Body of pancreas (tissue), 4 donors: ENCODE measurements at places on chromosomes 6 and 20. TPM values are rescaled to one million over a fixed set of nuclear protein-coding genes. Genes with fewer than 3 reads are reported as not detected.

GGT7 gene
- total RNA-seq, result 22.7 TPM

- no peak for DNase-seq
- H3K4me3 ChIP-seq, result no peak overlapping the region
- no peaks in the 10 kb centered on the region for H3K27me3 ChIP-seq
- H3K36me3 ChIP-seq, result peaks cover 11% of the 10 kb centered on the region
Measured at GRCh38 chr6:107877968-107878367, 53.9 kb upstream of the SCML4 start.

GSTA1 gene
- 33.2 TPM for total RNA-seq

- H3K4me3 ChIP-seq, result no peak overlapping the region
- no peaks in the 10 kb centered on the region for H3K4me1 ChIP-seq
- no peaks in the 10 kb centered on the region for H3K27me3 ChIP-seq
- no peak for DNase-seq
- no peak overlapping the region for H3K27ac ChIP-seq
- H3K36me3 ChIP-seq, result no peaks in the 10 kb centered on the region
Measured at GRCh38 chr6:22392711-22393110, 95.9 kb upstream of the PRL start.

GRCh38 chr20:38119446-38119845, 45.6 kb downstream of the TGM2 start:
- H3K4me1 ChIP-seq, result peaks cover 10% of the 10 kb centered on the region
- no peak overlapping the region for H3K4me3 ChIP-seq
- no peak overlapping the region for H3K27ac ChIP-seq
- no peak for DNase-seq
- H3K36me3 ChIP-seq, result no peaks in the 10 kb centered on the region
- H3K27me3 ChIP-seq, result no peaks in the 10 kb centered on the region

GRCh38 chr20:24321973-24322372, 147.5 kb upstream of the SYNDIG1 start:
- H3K4me1 ChIP-seq, result no peaks in the 10 kb centered on the region
- no peak for DNase-seq
- no peak overlapping the region for H3K27ac ChIP-seq
- H3K4me3 ChIP-seq, result no peak overlapping the region
- no peaks in the 10 kb centered on the region for H3K36me3 ChIP-seq

DNA sequence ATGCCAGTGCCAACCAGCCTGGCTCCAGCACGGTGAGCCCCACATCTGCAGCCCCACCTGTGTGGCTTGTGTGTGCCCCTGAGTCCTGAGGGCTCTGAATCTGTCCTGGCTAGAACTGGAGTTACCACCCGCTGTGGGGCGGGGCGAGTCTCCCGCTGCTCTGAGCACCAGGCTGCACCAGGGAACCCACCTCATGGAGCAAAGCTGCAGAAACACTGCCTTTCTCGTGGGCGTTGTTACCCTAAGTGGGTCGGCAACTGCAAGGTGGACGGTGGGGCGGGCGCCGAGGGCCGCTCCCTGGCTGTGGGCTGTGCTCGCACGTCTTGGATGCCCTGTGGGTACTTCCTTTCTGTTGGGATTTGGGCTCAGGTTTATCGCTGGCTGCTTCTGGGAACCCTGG, 12.7 kb upstream of the ZBTB46 start:
- no peaks in the 10 kb centered on the region for H3K36me3 ChIP-seq
- no peak overlapping the region for H3K27ac ChIP-seq
- DNase-seq, result no peak
- H3K4me3 ChIP-seq, result no peak overlapping the region
- peaks cover 7% of the 10 kb centered on the region for H3K4me1 ChIP-seq

- no peaks in the 10 kb centered on the region for H3K27me3 ChIP-seq
- no peak overlapping the region for H3K4me3 ChIP-seq
- no peaks in the 10 kb centered on the region for H3K4me1 ChIP-seq
- DNase-seq, result no peak
- H3K36me3 ChIP-seq, result no peaks in the 10 kb centered on the region
Measured at GRCh38 chr20:19840111-19840710, 82.2 kb downstream of the RIN2 start.

TREML1 gene
- total RNA-seq, result not detected

GRCh38 chr6:144879436-144879835, 594.3 kb downstream of the UTRN start:
- no peak overlapping the region for H3K27ac ChIP-seq
- H3K4me1 ChIP-seq, result no peaks in the 10 kb centered on the region
- no peak overlapping the region for H3K4me3 ChIP-seq

DNA sequence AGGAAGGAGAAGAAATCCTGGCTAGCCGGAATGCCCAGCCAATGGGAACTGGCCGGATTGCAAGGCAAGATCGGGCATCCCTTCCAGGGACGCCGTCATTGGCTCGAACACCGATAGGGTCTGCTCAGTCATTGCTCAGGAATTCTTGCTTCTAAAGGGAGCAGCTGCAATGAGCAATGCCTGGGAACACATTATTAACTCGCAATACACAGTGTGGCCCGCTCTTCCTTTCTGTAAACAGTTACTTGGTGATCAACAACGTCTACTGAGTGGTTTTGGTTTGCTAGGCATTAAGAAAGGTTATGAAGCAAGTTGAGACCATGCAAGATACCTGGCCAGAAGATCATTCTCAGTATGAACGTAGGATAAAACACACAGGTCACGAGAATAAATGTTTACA, 165.4 kb upstream of the CITED2 start:
- no peak overlapping the region for H3K4me3 ChIP-seq
- peak; percentile 71 for DNase-seq
- no peaks in the 10 kb centered on the region for H3K27me3 ChIP-seq
- peaks cover 52% of the 10 kb centered on the region for H3K4me1 ChIP-seq
- peak overlapping the region; percentile 73 for H3K27ac ChIP-seq

PKHD1 gene
- 53.4 TPM for total RNA-seq

- H3K27ac ChIP-seq, result peak overlapping the region; percentile 0
- H3K36me3 ChIP-seq, result no peaks in the 10 kb centered on the region
- H3K4me1 ChIP-seq, result peaks cover 14% of the 10 kb centered on the region
- no peaks in the 10 kb centered on the region for H3K27me3 ChIP-seq
- H3K4me3 ChIP-seq, result no peak overlapping the region
Measured at GRCh38 chr6:38676236-38676973, 26.5 kb downstream of the GLO1 start.

DNA sequence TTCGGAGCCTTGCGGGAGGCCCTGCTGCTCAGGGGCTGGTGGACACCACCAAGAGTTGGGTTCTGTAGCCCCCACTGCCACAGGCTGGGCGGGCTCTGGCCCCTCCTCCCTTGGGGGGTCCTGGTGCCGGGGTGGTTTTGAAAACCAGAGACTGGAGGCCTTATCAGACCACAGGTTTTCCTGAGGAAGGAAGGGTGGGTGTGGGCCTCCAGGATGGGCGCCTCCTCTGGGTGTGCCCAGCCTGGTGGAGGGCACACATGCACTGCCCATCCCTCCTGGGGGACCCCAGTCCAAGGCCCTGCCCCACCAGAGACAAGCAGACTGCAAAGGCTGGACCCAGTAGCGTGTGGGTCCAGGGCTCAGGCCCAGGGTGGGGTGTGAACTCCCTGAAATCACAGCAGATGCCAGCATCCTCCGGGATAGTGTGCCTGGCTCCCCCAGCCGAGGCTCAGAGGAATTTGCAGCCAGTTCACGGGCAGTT, 13.5 kb upstream of the ZBTB46 start:
- no peak overlapping the region for H3K27ac ChIP-seq
- no peaks in the 10 kb centered on the region for H3K36me3 ChIP-seq
- DNase-seq, result no peak
- no peak overlapping the region for H3K4me3 ChIP-seq
- H3K4me1 ChIP-seq, result peaks cover 7% of the 10 kb centered on the region
- H3K27me3 ChIP-seq, result no peaks in the 10 kb centered on the region

DNA sequence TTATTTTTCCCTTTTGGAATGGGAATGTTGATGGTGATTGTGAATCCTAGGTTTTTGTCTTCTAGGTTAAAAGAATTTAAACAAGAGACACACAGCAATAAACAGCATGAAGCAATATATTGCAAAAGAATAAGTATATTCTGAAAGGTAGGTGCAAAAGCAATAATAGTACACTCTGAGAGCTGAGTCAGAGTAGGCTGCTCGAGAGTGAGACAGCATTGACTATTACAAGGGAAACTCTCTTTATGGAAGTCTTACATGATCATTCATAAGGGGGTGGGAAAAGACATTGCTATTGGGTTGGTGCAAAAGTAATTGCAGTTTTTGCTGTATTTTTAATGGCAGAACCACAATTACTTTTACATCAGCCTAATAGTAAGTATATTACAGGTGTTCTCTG, 25.0 kb downstream of the FBXO5 start:
- no peaks in the 10 kb centered on the region for H3K27me3 ChIP-seq
- no peaks in the 10 kb centered on the region for H3K36me3 ChIP-seq
- no peak overlapping the region for H3K4me3 ChIP-seq
- no peaks in the 10 kb centered on the region for H3K4me1 ChIP-seq
- no peak overlapping the region for H3K27ac ChIP-seq

C6orf141 gene
- 11.4 TPM for total RNA-seq

- peak; percentile 93 for DNase-seq
- H3K27ac ChIP-seq, result peak overlapping the region; percentile 74
- no peaks in the 10 kb centered on the region for H3K36me3 ChIP-seq
Measured at GRCh38 chr6:109308018-109308492, 74.2 kb downstream of the CD164 start.

ANGPT4 gene
- total RNA-seq, result under 0.01 TPM

SLC52A3 gene
- total RNA-seq, result 0.33 TPM

DNA sequence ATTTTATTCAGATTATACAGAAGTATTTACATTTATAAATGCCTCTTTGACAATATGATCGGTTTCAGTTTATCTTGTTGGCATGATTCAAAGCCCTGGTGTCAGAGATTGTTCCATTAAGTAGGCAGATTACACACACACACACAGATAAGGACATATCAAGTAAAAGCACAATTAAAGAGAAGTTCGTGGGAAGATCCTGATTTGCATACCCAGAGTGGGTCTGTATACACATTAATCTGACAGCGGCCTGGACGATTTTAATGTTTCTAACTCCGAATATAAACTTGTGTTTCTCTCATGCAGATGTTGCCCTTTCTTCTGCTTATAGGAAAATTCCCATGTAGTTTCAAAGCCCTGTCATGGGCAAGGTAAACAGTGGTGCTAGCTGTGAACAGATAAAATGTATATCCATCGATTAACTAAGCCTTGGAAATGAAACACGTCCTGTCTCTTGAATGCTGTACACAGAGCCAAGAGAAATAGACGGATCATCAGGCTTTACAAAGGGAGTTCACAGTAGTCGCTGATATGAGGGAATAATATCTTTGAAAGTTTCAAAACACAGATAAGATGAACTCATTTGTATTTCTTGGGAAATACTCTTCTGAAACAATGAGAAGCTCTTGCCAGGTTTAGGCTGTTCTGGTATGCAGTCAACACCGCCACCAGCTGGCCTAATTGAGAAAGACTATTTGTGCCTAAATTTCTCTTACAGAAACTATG, 108.2 kb upstream of the GMDS start:
- peak; percentile 83 for DNase-seq
- H3K27me3 ChIP-seq, result no peaks in the 10 kb centered on the region
- H3K27ac ChIP-seq, result peak overlapping the region; percentile 8

- H3K27ac ChIP-seq, result no peak overlapping the region
- H3K4me1 ChIP-seq, result peaks cover 9% of the 10 kb centered on the region
- H3K27me3 ChIP-seq, result no peaks in the 10 kb centered on the region
- no peak overlapping the region for H3K4me3 ChIP-seq
- no peak for DNase-seq
Measured at GRCh38 chr20:57928181-57928967, 218.6 kb upstream of the PMEPA1 start.
